Spleen (tissue), 13 donors: ENCODE measurements at places on chromosomes 13 and 19. TPM values are rescaled to one million over a fixed set of nuclear protein-coding genes. Genes with fewer than 3 reads are reported as not detected.
A peak's percentile ranks its signal among the peaks of the same experiment; 100 is the strongest.

The SRRM5 gene
- 0.40 TPM for total RNA-seq

The ZNF492 gene
- not detected for total RNA-seq

The XRCC1 gene
- 27.7 TPM for total RNA-seq

The SIGLEC8 gene
- 39.3 TPM for total RNA-seq

The ATP4B gene
- total RNA-seq = 0.32 TPM

- H3K27me3 ChIP-seq = no peaks in the 10 kb centered on the region
- no peak for DNase-seq
- H3K36me3 ChIP-seq = no peaks in the 10 kb centered on the region
- H3K27ac ChIP-seq = no peak overlapping the region
- no peaks in the 10 kb centered on the region for H3K4me1 ChIP-seq
- H3K4me3 ChIP-seq = no peak overlapping the region
Measured at GRCh38 chr13:29888306-29888705, 37.9 kb upstream of the UBL3 start.

DNA sequence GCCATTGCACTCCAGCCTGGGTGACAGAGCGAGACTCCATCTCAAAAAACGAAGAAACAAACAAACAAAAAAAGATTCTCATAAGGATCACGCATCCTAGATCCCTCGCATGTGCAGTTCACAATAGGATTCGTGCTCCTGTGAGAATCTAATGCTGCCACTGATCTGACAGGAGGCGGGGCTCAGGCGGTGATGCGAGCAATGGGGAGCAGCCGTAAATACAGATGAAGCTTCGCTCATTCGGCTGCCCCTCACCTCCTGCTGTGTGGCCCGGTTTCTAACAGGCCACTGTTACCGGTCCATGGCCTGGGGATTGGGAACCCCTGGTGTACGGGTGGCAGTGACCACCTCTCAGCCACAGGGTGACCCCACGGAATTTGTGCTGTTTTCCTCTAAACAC is 98.2 kb upstream of the MRI1 start:
- H3K4me3 ChIP-seq = no peak overlapping the region
- no peaks in the 10 kb centered on the region for H3K36me3 ChIP-seq
- no peak overlapping the region for H3K27ac ChIP-seq
- no peaks in the 10 kb centered on the region for H3K27me3 ChIP-seq
- no peaks in the 10 kb centered on the region for H3K4me1 ChIP-seq

GRCh38 chr19:37078717-37079032 is 442 bp downstream of the ZNF420 start:
- H3K4me3 ChIP-seq = peak overlapping the region; percentile 82
- no peak for DNase-seq

DNA sequence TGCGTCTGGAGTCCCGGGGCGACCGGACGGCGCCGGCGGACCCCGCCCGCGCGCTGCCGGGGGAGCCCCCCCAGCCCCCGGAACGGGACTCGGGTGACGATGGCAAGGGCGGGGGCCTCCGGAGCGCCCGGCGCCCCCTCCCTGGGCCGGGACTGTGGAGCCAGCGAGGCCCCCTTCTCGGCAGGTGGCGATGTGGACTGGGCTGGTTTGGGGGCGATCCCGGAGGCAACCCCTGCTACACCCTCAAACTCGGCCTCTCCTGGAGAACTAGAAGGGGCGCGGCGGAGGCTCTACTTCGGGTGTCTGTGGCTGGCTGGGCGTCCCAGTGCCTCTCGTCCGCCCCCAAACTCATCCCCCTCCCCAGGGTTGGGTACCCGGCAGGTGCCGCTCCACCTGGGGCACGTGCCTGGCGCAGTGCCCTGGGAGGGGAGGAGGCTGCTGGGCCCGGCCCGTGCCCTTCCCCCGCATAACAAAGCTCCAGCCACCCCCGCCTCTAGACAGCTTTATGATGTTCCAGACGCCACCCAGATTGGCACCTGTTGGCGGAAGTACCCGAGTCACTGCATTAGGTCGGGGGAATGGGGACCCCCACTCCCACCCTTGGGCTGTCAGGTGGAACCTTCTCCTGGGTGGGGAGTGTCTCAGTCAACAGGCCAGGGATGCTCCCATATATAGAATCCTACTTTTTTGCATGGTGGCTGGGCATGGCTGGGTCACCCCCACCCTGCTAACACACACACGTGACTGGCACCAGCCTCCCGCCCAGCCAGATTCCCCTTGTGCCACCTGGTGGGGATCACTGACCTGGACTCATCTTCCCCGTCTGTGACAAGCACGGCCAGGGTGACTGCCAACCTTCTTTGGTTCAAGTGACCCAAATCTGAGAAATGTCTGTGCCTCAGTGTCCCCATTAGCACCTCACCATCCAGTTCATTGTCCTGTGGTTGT is 722 bp downstream of the PKN1 start:
- H3K27ac ChIP-seq = peak overlapping the region; percentile 92
- peak overlapping the region; percentile 77 for H3K4me3 ChIP-seq
- H3K4me1 ChIP-seq = peaks cover 70% of the 10 kb centered on the region
- H3K36me3 ChIP-seq = no peaks in the 10 kb centered on the region

GRCh38 chr19:58009666-58010301 is 7.2 kb upstream of the ZNF606 start:
- H3K27me3 ChIP-seq = no peaks in the 10 kb centered on the region
- peaks cover 19% of the 10 kb centered on the region for H3K36me3 ChIP-seq
- peak; percentile 92 for DNase-seq

- H3K27ac ChIP-seq = no peak overlapping the region
- peaks cover 100% of the 10 kb centered on the region for H3K27me3 ChIP-seq
Measured at GRCh38 chr19:5563935-5564612, 3.7 kb downstream of the TINCR start.

DNA sequence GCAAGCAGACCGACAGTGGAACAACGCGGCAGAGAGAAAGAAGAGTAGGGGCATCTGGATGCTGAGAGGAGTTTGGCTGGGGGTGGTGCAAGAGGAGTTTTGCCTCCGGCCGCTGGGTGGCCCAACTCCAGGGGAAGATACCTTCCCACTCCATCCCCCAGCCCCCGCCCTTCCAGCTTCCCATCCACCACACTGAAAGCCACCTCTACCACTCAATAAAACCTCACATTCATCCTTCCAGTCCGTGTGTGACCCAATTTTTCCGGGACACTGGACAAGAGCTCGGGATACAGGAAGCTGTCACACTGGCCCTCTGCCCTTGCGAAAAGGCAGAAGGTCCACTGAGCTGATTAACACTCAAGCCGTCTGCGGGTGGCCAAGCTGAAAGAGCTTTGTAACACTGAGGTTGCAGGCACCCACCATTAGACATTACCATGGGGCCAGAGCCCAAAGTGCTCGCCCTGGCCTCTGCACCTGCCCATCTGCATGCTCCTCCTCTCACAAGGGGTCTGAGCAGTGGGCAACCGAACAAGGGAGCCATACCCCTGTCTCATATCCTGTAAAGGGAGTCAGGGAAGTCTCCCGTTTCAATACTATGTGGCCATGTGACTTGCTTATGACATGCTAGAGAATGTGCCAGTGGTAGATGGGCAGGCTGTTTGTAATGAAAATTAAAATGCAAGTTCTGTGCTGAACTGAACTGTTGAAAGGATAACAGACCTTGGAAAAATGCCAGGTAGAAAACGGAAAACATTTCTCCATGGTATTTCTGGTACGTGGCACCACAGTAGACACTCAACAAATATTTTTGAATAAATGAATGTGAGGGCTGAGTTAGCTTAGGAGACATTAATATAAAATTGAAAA is 205.1 kb upstream of the STARD13 start:
- H3K36me3 ChIP-seq = no peaks in the 10 kb centered on the region
- H3K27me3 ChIP-seq = no peaks in the 10 kb centered on the region
- DNase-seq = no peak
- H3K27ac ChIP-seq = no peak overlapping the region
- H3K4me3 ChIP-seq = no peak overlapping the region
- H3K4me1 ChIP-seq = peaks cover 5% of the 10 kb centered on the region

GRCh38 chr19:40801426-40802299 is 2.7 kb downstream of the EGLN2 start:
- H3K27me3 ChIP-seq = no peaks in the 10 kb centered on the region
- peaks cover 87% of the 10 kb centered on the region for H3K4me1 ChIP-seq

GRCh38 chr13:63436325-63436668 is 2020.6 kb upstream of the PCDH20 start:
- H3K36me3 ChIP-seq = no peaks in the 10 kb centered on the region
- no peak overlapping the region for H3K4me3 ChIP-seq

- peak overlapping the region; percentile 78 for H3K27ac ChIP-seq
- no peaks in the 10 kb centered on the region for H3K36me3 ChIP-seq
- DNase-seq = no peak
- no peak overlapping the region for H3K4me3 ChIP-seq
Measured at GRCh38 chr19:1936916-1937610, 3.9 kb upstream of the CSNK1G2 start.

DNA sequence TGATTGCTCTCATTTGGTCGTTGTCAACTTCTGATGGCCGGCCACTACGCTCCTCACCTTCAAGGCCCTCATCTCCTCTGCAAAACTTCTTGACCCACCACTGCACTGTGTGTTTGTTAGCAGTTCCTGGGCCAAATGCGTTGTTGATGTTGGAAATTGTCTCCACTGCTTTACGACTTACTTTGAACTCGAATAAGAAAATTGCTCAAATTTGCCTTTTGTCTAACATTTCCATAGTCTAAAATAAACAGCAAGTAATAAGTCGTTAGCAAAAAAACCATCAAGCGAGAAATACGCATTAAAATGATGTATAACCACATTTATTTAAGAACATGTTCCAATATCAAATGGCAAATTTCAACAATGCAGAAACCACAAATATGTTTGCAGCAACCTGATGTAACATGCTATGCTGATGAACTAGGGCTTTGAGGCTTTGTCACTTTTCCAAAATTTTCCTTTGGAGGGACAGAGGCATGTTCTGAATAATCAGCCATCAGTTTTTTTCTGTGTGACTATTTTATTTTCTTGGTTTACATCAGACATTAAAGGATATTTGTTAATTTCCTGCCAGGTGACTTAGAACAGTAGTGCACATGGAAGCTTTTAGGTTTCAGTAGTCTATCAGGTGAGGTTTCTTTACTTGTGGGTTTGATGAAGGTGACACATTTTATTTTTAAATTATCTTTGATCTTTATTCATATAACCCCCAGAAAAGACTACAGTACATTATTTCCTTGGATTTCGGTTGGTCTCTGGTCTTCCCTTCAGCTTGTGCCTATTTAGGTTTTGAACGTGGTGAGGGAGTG is 74.7 kb upstream of the TEX29 start:
- no peaks in the 10 kb centered on the region for H3K27me3 ChIP-seq
- H3K36me3 ChIP-seq = peaks cover 45% of the 10 kb centered on the region
- DNase-seq = no peak
- H3K4me1 ChIP-seq = no peaks in the 10 kb centered on the region
- H3K27ac ChIP-seq = no peak overlapping the region
- no peak overlapping the region for H3K4me3 ChIP-seq
